Activated naive CD8-positive, alpha-beta T cell treated with anti-CD3 and anti-CD28 coated beads, Interleukin-2, amount 50 U/mL, for 24 hours (primary cell): ENCODE measurements at places on chromosomes 7 and 10.

GRCh38 chr7:27156508-27156898 lies at the start of gene HOXA7:
TSS of gene HOXA7 (minus strand) at chr7:27156675. CDS start at chr7:27156545, 130 bp downstream.
- DNase-seq = no peak

DNA sequence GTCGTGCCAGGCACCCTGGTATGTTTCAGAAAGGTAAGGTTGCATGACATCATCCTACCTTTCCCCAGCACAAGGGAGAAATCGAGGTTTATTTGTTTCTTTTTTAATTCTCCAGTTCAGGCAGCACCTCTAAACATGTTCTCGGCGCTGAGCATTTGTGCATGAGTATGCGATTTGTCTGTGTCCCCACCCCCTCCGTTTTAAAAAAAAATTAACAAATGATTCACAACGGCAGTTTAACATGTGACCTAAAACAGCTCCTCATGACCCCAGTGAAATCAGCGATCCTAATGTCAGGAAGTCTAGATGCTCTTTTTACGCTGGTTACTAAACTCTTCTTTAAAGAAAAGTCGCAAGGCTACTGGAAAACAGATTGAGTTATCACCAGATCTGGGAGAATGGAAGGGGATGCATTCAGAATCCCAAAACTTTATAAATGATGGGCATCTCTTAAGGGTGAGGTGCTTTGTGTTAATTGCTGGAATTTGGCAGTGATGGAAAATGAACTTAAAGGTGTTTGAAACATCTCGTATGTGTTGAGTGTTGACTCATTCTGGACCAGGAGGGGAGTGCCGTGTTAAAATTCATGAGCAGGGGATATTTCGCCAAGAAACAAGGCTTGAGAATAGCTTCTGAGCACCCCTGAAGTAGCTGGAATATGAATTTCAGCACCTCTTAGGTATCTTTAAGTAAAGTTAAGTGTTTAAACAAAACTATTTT lies 106.8 kb upstream of the PDCD4 start:
- no peak for DNase-seq

DNA sequence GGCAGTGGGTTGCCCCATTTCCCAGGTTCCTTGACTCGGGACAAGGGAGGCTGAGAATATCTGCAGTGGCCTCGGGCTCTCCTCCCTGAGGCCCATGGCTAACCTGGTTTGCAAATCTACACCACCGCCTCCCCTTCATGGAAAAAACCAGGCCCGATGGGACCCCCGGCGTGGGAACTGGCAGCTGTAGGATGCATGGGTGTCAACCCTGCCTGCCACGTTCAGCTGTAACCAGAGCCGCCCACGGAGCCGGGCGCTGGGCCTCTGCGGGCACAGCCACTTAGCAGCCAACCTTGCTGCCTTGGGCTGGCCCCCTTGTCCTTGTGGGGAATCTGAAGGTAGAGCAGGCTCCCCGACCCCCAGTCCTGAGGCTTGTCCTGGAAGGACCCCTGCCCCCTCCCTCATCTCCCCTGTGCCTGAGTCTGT lies 1.6 kb downstream of the PWWP2B start:
- no peak for DNase-seq

- DNase-seq = no peak
Measured at GRCh38 chr7:95840953-95841950, 68.9 kb downstream of the DYNC1I1 start.

DNA sequence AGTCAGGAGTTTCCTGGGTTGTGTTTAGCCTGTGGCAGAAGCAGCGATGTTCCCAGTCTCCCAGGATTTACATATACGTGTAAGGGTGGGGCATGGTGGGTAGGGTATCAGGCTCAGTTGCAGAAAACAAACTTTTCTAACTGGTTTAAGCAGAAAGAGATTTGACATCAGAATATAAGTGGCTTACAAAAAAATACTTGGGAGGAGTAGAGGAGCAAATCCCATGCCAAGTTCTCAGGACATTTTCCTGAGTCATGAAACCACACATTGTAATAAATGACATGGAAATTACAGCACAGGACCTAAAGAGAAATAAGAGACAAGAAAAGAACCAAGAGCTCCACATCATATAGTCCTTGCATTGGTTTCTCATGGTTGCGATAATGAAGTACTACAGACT lies 26.2 kb upstream of the FRMD4A start:
- DNase-seq = no peak

- no peak for DNase-seq
Measured at GRCh38 chr10:104734433-104734832, 93.3 kb downstream of the SORCS3 start.

DNA sequence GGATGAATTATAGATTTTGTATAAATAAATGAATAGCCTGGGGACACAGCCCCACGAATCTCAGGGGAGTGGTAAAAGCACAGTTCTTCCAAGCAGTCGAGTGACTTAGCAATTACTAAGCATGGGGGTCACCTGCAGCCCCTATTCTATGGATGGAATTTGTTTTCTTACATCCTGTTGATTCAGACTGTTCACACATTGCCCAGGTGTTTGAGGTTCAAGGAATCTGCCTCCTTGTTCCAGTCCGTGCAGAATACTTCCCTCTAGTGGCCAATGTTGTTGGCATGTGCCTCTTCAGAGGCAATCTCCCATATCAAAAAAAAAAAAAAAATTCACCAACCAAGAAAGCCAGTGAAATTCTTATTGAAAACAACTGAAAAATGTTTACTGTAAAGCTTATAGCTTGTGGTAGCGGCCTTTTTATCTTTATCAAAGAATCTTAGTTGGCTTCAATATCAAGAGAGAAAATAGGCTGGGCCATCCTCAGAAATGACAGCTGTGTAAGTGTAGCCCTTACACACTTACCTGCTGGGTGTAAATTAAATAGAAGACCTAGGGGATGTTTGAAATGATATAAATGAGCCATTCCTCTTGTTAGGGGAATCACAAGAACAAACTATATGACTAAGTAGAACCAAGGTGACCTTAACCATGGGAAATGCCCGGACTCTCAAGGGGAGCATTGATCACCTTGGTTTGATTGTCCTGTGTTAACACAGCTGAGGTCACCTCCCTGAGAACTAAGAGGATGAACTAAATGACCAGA lies 7.8 kb downstream of the LIPM start:
- peak; percentile 18 for DNase-seq

GRCh38 chr7:132614428-132615318 lies 38.4 kb upstream of the PLXNA4 start:
- no peak for DNase-seq

DNA sequence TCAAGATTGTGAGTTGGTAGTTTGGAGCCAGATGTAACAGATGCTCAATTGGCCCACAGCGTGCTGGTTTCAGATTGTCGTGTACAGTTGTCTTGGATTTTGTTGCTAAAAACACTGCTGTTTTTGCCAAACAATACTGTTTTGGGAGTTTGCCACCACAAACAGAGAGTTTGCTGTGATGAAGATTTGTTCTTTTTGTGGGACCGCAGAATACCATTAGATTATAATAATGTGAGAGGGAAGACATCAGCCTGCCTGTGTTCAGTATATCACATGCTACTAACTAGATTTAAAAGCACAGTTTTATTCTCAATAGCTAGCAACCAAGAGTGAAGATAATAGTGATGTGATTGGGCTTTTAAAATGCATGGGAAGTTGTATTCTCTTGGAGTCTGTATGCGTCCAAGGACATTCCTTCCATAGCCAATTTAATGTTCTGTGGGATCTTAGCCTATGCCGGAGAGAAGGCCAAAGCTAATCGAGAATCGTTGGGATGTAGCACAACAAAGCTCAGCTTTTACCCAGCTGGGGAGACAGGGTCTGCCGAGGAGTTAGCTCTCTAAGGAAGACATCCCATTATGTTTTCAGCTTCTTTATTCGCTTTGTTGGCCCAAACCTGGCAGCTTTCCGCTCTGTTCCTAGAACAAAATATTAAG lies 18.7 kb upstream of the ITGA8 start:
- DNase-seq = no peak

DNA sequence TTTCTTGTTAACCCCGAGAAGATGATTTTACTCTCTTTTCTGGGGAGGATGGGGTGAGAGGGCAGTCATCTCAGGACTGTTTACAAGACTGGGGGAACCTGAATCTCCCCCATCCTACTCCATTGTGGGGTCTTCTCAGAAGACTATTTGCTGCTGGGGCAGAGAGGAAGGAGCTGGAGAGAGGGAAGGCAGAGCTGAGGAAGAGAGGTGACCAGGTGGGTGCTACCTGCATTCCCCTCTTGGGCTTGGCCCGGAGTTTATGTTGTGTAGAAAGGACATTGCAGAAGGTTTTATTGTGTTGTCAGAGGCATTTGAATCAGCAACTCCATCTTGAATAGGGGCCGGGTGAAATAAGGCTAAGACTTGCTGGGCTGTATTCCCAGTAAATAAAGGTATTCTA lies 247.1 kb upstream of the GALNT17 start:
- DNase-seq = no peak

- no peak for DNase-seq
Measured at GRCh38 chr10:70563230-70563629, 39.3 kb downstream of the PRF1 start.

- peak; percentile 13 for DNase-seq
Measured at GRCh38 chr7:16223963-16224707, 197.2 kb downstream of the CRPPA start.

- no peak for DNase-seq
Measured at GRCh38 chr10:78021201-78021600, 8.1 kb downstream of the POLR3A start.

DNA sequence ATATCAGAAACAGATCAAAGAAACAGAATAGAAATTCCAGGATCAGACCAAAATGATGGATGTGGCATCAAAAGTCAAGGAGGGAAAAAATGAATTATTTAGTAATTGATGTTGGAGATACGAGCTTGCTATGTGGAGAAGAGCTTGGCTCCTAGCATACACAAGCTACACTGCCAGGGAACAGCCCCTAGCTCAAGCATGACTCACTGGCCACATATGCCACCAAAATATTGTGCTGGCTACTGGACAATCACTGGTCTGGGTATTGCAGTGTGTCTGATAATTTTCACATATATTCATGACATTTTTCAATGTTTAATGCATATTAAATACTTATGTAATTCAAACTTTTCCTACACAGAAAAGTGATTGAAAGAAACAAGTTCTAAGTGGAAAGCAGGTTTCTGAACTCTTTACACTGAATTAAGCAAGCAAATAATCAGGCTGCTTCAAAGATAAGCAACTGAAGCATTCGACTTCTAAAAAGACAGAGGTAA lies 59.3 kb downstream of the OAT start:
- DNase-seq = no peak

GRCh38 chr10:114504769-114505579 lies 100.7 kb upstream of the AFAP1L2 start:
- no peak for DNase-seq

DNA sequence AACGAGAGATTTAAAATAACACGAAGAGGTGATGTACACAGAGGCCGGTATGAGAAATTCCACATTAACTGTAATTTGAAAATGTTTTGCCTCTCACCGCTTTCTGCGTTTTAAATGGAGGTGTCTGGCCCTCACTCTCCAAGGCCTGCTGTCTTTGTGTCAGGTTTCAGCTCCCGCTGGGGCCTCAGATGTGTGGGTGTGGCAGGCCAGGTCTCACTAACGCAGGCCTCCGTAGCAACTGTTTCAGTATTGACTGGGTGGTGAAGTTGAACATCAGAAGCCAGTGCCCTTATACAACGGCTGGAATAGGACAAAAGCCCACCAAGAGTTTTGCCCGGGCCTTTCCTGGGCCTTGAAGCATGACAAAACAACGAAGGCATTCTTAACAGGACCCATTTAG lies 303.1 kb downstream of the ADARB2 start:
- DNase-seq = no peak

DNA sequence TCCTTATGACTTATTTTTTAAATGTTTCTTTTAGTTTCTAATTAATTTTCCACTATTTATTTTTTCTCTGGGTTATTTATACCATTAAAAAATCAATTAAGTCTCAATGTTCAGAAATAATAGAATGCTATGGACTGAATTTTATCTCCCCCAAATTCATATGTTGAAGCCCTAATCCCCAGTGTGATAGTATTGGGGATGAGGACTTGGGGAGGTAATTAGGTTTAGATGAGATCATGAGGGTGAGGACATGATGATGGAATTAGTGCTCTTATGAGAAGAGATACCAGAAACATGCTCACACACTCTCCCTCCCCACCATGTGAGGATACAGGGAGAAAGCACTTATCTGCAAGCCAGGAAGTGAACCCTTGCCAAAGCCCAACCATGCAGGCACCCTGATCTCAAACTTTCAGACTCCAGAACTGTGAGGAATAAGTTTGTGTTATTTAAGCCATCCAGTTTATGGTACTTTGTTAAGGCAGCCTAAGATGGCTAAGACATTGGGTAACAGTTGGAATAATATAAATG lies 202.6 kb downstream of the MDFIC start:
- no peak for DNase-seq

GRCh38 chr10:42380926-42381547 lies 257.3 kb downstream of the ZNF33B start:
- DNase-seq = no peak

DNA sequence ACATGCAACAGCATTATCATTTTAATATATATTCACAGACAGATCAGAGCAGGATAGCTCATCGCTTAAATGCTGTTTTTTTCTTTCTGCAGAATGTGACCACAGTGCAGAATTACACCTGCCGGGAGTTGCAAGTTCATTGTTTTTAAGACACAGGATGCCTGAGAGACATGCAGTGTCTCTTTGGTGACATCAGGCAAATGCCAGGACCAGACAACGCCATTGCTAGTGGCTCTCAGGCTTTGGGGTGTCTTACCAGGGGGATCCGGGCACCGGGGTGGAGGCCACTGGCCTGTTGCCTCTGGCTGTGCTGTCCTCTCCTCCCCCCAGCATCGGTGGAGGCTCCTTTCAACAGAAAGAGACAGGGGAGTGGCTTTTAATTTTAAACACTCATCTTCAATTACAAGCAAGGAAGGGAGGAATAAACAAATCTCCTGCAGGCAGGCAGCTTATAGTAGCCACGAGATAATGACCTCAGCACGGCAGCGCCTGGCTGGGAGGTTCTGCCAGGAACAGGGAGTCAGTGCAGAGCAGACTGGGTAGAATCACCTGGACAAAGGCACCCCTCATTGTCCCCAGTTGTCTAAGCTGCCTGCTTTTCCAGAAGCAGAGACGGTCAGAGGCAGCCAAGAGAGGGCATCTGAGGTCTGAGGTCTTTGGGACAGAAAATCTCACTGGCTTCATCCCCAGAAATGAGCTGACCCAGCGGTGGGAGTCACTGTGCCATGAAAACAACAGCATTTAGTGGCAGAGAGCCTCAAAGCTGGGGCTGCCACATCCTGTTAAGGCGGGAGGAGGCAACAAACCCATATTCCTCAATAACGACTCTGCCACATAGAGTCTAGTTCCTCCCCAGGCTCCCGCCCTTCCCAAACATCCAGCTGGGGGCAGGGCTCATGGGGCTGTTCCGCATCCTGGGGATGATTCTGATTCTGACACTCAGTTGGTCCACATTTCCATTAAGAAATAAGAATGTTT lies 148.4 kb downstream of the TCERG1L start:
- DNase-seq = no peak
